T-helper 9 cell (primary cell): ENCODE measurements at places on chromosomes 16 and 17.
A peak's percentile ranks its signal among the peaks of the same experiment; 100 is the strongest.

GRCh38 chr16:17369421-17370222, 101.1 kb downstream of the XYLT1 start:
- peak; percentile 63 for DNase-seq

GRCh38 chr16:72644911-72645310, 403.0 kb downstream of the ZFHX3 start:
- DNase-seq, result no peak

DNA sequence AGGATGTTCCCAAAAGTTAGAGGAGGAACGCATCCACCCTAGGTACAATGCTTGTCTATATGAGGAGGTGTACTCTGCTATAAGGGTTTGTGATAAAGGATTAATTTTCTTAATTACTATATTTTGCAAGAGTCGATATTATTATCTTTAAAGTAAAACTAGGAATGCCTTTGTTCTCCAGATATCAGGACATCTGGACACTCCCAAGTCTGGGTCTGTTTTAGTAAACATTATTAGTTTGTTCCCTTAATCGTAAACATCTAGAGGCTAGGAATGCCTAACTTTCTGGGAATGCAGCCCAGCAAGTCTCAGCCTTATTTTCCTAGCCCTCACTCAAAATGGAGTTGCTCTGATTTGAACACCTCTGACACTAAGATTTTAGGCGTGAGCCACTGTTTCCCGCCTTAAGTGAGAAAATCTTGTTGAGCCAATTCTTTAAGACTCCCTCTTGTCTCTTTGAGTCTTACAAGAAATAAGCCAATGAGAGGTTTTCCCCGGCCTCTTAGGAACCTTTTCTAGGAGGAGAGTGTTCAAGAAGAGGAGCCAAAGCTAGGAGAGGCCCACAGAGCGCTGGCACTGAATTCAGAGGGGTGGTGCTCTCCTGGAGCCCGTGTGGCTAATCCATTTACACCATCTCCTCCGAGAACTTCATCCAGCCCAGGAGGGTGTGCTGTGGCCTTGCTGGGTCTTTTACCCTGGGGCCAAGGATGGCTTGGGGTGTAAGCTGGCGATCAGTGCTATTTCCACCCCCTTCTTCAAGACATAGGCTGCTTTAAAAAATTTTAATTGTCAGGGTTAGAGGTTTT, 40.9 kb downstream of the SMARCE1 start:
- DNase-seq, result no peak

DNA sequence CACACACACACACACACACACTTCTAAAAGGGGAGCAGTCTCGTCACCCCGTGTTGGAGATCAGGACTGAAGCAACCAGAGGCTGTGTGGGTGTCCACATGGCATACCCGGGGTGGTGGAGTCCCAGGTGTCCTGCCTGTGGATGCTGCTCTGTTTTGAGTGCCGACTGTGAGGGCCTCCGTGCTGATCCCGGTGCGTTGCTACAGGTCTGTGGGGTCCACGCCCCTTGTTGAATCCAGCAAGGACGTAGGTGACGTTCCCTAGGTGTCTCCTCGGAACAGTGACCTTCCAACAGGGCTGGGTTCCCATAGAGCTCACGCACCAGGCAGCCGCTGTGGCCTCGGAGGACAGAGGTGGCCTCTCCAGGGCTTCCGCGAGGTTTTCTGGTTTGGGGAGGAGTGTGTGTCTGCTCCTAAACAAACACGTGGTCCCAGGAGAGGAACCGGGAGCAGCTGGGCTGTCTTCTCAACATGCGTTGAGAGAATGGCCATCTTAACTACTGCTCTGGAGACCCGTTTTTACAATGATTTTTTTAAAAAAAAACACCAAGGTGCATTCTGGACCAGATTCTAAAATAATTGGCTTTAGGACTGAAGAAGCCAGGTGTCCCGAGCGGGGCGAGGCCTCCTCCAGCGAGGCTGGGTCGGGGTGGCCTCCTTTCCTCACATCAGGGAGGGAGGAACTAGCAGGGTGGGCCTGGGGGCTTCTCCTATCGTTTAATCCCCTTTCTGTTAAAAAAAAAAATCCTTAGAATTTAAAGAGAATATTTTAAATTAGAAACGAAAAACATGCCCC, 100.6 kb upstream of the ZNF750 start:
- no peak for DNase-seq

- DNase-seq, result peak; percentile 83
Observed at GRCh38 chr17:58112970-58113631, 29.9 kb downstream of the DYNLL2 start.

DNA sequence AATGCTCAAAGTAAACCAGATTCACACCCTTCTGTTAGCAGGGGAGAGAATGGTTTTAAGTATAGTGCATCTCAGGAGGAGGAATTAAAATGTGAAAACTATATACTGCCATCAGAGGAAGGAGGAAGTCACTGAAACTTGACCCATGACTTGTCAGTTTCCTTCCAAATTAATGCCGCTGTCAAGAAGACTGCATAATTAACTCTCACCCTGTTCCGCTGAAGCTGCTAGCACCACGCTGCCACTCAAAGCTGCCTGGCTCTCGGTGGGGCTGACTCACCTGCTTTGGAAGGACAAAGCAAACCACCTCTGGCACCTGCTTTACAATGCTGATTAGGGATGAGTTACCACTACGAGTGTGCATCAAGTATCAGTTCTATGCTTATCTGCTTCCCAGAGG, 37.8 kb upstream of the ULK2 start:
- no peak for DNase-seq

DNA sequence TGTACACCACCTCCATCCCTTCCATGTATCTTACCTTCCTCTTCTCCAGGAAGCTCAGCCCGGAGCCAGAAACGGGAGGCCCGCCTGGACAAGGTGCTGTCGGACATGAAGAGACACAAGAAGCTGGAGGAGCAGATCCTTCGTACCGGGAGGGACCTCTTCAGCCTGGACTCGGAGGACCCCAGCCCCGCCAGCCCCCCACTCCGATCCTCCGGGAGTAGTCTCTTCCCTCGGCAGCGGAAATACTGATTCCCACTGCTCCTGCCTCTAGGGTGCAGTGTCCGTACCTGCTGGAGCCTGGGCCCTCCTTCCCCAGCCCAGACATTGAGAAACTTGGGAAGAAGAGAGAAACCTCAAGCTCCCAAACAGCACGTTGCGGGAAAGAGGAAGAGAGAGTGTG, 756 bp upstream of the MVP start:
- no peak for DNase-seq

GRCh38 chr16:66227766-66228530, 138.5 kb upstream of the CDH5 start:
- no peak for DNase-seq

GRCh38 chr17:65029605-65030336, 26.8 kb downstream of the GNA13 start:
- DNase-seq, result no peak

GRCh38 chr17:74746922-74747321, 1.5 kb upstream of the NHERF1 start:
- no peak for DNase-seq

GRCh38 chr16:31196324-31197088, 6.1 kb downstream of the PYCARD start:
- DNase-seq, result no peak

GRCh38 chr16:85227946-85228862, 115.9 kb upstream of the CIBAR2 start:
- DNase-seq, result no peak

GRCh38 chr16:28166394-28167208, 45.2 kb downstream of the XPO6 start:
- DNase-seq, result no peak

- no peak for DNase-seq
Observed at GRCh38 chr17:56979091-56979480, 1.2 kb downstream of the SCPEP1 start.

- no peak for DNase-seq
Observed at GRCh38 chr16:73020409-73020884, 27.5 kb downstream of the ZFHX3 start.

DNA sequence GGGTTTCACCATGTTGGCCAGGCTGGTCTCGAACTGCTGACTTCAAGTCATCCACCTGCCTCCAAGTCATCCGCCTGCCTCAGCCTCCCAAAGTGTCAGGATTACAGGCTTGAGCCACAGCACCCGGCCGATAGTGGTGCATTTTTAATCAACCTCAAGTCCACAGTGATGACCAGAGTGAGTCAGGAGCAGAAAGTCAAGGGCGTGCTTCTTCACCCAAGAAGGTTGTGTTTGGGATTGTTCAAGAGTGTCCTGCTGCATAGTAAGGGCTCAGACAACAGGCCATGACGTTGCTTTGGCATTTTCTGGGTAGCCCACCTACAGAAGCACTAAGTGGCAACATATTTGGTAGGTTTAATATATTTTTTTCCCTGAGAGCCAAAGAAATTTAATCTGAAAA, 108.3 kb upstream of the FAM20A start:
- DNase-seq, result no peak

DNA sequence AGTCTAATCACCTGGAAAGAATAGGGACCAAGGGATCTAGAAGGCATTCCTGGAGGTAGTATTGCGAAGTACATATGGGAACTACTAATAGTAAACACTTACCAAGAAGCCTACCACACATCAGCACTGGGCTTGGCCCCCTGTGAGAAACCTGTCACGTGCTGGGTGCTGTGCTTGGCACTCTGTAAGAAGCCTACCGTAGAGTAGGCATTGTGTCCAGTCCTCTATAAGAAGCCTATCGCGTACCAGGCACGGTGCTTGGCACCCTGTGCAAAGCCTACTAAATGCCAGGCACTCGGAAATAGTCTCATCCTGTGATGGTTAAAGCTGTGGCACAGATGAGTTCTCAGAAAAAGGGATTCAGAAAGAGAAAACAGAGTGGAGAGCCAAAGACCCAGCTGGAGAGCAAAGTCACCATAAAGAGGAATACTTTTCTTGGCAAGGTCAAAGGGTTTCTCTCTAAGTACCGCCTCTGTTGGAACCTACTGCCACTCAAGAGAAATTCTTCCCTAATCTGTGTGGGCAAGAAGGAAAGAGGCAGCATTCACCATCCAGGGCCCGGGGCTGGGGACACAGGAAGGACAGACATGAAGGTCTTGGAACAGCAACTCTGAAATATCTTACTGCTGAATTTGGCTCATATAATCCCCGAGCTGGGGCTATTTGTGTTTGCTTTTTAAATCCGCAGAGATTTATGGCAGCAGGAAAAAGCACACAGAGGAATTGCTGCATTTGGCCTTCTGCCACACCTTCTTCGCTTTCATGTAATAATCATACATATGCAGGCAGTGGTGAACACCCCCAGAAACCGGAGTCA, 81.8 kb downstream of the VAT1L start:
- DNase-seq, result no peak

DNA sequence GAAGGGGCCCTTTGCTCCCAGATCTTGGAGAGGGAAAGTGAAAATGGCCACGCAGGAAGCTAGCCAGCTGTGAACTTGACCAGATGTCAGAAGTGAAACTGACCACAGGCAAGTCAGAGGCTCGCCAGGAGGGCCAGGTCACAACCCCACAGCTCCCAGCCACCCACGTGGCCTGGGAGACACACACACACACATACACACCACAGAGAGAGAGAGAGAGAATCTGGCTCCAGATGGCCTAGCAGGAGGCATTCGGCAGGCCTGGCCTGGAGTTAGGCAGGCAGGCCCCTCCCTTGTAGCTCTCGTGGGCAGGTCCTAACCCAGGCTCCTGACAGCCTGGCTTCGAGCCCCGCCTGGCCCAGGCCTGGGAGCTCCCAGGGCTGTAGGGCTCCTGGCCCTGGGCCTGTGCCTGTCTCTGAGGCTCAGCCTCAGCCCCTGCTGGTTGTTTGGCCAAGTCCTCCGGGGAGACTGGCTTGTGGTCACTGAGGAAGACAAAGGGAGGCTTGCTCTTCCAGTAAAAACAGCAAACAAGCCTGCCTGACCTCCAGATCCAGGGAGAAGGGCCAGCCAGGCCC, 20.2 kb downstream of the NGFR start:
- no peak for DNase-seq

DNA sequence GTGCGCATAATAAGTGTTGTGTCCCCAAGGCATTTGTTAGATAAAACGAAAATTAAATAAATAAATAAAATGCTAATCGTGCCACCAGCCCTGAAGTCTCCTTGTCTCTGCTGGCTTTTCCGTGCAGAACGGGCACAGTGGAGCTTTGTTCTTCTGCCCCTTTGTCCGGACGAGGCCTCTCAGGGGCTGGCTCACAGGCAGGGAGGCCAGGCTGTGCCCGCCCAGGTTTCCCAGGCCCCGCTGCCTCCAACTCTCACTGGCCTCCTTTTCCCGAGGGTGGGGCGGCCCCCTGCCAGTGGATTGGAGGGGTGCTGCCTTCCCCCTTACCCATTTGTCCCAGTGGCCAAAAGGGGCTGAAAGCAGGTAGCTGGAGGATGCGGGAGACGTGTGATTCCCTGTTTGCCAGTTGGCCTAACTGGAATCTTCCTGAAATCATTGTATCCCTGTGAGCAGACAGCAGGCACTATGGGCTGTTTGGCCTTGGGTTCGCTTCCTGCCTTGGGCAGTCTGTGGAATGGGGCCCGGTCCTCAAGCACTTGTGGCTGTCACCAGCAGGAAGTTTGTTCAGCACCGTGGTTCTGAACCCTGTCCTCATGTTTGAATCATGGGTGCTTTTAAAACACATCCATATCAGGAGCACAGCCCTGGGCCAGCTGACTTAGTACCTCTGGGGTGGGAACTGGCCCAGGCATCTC, 64.4 kb downstream of the KSR1 start:
- DNase-seq, result no peak

GRCh38 chr17:44348234-44348987, 3.3 kb downstream of the GRN start:
- DNase-seq, result no peak

DNA sequence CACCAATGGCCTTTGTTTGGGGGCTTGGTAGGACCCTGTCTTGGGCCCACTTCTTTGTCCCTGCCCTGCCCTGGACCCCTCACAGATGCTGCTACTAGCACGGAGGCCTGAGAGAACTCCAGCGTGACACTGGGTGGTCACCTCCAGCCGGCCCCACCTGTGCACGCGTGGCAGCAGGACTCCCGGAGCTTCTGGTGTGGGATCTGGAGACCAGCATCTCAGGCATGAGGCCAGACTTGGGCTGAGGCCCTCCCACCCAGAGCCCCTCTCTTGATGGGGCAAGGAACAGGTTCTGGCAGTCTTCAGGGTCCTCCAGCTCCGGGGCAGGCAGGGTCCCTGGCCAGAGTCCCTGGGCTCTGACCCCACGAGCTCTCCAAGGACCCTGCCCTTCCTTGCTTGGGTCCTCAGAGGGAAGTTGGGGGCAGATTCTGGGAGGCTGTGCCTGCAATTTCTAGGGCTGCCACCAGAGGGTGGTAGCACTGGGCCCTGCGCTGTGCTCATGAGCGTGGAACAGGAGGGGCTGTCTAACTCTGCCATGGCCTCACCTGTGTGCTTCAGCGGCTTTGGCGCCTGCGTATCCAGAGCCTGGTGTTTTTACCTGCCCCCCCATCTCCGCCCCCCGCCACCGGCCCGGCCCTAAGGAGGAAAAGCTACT, 3.1 kb upstream of the BAIAP3 start:
- DNase-seq, result no peak
